Vagina (tissue), 2 donors: ENCODE measurements at places on chromosomes 16 and 17.

- DNase-seq: no peak
Measured at GRCh38 chr17:31476525-31477416, 85.3 kb downstream of the RAB11FIP4 start.

DNA sequence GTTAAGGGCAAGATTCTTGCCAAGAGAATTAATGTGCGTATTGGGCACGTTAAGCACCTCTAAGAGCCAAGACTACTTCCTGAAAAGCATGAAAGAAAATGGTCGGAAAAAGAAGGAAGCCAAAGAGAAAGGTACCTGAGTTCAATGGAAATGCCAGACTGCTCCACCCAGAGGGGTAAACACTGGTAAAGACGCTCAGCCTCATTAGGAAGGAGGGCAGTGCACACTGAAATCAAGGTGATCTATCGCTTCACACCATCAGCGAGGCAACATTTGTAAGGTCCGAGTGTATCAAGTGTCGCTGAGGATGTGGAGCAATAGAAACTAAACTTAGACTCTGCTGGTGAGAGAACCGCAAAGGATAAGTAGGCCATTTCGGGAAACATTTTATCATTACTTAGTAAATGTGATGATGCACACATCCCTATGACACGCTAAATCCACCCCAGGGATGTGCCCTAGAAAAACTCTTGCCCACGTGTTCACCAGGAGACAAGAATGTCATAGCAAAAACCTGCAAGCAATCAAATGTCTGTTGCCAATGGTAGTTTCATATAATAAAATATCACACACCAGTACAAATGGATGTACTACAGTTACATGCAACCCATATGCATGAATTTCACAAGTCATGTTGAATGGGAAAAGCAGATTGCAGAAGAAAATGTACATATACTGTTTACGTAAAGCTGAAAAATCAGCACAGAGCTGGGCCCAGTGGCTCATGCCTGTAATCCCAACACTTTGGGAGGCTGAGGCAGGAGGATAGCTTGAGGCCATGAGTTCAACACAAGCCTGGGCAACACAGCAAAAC lies 23.6 kb downstream of the CNTROB start:
- no peak for DNase-seq

DNA sequence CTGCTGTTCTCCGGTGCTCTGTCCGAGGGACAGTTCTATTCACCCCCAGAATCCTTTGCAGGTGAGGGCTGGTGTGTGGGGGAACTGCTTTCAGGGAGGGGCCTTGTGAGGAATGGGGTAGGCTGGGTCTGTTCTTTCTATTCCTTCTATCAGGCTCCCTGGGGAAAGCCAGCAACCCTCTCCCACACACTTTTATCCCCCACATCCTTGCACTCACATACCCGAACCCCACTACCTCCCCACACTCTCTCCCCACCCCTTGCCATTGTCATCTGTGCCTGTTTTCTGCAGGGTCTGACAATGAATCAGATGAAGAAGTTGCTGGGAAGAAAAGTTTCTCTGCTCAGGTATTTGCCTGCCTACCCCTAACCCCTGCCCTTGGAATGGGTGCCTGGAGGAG lies 6.4 kb upstream of the TCAP start:
- DNase-seq: no peak

DNA sequence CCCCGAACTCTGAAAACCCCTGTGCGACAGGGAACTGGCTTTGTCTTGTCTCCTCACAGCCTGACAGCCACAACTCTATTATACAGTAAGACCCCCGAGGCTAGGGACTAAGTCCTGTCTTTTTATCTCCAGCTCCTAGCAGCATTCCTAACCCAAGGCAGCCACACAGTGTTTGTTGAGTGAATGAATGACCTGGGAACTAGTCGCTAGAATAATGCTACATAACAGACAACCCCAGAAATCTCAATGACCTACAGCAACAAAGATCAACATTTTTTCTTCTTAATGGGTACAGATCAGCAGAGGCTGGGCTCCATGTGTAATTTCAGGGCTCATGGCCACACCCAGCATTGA lies 71.4 kb upstream of the TNRC6C start:
- no peak for DNase-seq

GRCh38 chr16:24382762-24383407 lies 126.8 kb downstream of the CACNG3 start:
- no peak for DNase-seq

DNA sequence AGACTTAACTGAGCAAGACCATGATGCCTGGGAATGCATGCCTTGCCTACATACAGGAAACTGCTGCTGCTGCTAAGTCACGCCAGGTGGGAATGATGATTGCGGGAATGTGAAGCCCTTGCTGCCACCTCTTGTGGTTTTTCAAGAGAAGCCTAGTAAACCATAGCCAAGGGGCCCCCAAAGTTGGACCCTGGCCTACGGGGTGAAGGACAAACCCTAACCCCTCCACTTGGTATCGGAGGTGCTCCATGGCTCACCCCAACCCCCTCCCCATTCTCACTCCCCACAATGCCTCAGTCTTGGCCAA lies 233.9 kb downstream of the ZNF423 start:
- no peak for DNase-seq

DNA sequence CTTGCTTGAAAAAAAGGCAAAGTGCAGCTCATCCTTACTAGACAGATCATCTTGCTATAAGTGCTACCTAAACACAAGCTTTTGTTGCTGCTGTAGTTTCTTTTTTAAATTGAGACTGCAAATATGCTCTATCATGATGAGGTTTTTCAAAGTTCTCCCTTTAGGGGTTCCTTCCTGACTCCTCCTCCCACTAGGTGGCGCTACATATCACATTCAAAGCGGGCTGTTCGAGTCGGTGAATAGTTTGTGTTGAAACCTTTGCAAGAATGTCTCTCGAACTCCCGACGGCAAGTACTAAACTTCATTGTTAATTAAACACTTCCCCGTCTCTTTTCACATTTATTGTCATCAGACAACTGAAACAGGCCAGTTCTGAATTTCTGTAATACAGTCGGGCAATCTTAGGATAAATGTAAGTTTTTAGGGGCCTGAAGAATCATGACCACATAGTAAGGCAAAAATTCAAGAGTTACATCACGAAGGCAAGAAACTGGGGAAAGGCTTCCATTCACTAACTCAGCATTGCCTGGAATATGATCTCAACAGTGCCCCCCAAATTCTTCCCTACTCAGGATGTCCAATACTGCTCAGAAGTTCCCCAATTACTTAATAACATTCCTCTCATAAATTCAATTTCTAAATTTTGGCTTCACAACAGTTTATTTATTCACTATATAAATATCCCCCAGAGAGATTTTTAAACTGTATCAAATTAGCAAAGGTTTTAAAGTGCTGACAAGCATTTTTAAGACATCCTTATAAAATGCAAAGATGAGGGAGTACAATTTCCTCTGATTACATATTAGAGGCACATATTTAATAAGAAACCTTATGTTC lies 6.7 kb downstream of the HS3ST3A1 start:
- no peak for DNase-seq

GRCh38 chr17:53353919-53354351 lies 468.8 kb upstream of the KIF2B start:
- no peak for DNase-seq

- DNase-seq: peak; percentile 93
Measured at GRCh38 chr17:57670769-57671569, 74.1 kb downstream of the CCDC182 start.

DNA sequence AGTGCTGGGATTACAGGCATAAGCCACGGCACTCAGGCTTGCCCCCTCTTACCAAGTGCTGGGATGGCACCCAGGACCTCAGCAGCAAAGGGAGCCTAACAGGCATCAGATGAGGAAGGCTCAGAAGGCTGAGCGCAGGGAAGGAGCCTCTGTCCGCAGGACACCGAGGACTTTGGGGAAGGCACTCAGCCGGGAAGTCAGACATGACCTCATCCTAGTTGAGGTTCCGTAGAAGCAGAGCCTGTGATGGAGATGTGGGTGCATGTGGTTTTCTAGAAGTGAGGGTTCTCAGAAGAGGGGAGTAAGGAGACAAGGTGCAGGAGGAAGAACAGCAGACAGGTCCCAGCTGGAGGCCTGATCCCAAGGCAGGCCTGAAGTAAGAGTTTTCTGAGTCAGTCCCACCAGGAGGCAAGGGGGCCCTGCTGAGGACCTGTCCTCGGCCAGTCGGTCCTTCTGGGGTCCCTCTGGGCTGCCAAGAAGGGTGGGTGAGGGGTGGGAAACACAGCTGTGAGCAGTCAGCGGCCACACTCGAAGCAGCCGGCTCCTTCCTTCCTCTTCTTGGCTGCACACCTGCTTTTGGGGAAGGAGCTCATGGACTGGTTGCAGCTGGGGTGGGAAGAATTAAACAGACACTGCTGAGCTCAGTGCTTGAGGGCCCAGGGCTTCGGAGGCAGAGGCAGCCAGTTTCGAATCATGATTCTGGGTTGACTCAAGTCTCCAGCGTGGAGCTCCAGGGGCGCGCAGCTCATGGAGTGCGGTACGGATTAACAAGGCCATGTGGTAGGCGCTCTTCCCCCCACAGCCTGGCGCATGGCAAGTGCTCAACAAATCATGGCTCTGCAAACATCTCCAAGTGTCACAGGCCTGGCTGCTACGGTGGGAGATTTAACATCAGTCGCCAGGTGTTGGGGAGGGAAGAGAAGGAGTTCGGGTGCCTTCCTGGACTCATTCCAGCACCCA lies 38.9 kb upstream of the SNN start:
- DNase-seq: no peak

GRCh38 chr16:23858542-23858941 lies 22.8 kb downstream of the PRKCB start:
- DNase-seq: no peak

DNA sequence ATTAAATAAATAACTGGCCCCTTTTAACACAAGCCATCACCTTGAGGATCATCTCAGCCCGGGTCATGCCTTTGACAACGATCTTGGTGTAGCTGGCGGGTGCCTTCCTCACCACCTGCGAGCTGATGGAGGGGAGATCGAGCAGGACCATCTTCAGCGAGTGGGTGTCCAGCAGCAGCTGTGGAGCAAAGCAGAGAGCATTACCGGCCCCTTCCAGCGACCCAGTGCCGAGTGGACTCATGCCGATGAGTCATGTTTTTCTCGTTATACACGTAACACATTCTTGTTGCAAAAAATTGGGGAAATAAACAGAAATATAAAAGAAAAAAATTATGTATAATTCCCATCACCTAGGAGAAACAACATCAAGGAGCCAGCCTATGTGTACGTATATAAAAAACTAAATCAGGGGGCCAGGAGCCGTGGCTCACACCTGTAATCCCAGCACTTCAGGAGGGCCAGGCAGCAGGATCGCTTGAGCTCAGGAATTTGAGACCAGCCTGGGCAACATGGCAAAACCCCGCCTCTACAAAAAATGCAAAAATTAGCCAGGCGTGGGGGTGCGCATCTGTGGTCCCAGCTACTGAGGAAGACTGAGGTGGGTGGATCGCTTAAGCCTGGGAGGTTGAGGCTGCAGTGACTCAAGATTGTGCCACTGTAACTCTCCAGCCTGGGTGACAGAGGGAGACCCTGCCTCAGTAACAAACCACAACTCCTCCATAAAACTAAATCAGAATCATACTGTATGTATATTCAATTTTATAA lies 169.1 kb upstream of the RPH3AL start:
- no peak for DNase-seq

GRCh38 chr16:79867425-79867997 lies 267.0 kb upstream of the MAF start:
- DNase-seq: no peak

- no peak for DNase-seq
Measured at GRCh38 chr16:75206749-75207451, at the start of gene CTRB2. TSS of gene CTRB2 (minus strand) at chr16:75207161. CDS start at chr16:75207141, 20 bp downstream.

GRCh38 chr17:12659500-12659899 lies 6.2 kb upstream of the MYOCD start:
- no peak for DNase-seq

DNA sequence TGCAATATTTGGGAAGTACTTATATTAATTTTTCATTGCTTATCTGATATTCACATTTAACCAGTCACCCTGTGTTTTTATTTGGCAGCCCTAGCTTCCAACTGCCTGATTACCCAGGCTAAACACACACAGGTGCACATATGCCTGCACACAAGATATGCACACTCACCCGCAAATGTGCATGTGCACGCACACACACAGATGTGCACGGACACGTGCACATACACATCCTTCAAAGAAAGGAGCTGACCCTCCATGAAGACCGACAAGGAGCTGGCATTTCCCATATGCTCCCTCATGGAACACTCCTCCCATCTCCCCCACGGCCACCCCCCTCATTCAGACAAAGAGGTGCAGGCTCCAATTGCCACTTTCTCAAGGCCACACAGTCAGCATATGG lies 242.2 kb downstream of the ENGASE start:
- DNase-seq: no peak

- no peak for DNase-seq
Measured at GRCh38 chr17:77963441-77963840, 4.9 kb downstream of the TNRC6C start.

- DNase-seq: no peak
Measured at GRCh38 chr16:1809281-1809801, 15.8 kb upstream of the IGFALS start.

GRCh38 chr17:47670064-47670463 lies 20.3 kb downstream of the KPNB1 start:
- DNase-seq: no peak

DNA sequence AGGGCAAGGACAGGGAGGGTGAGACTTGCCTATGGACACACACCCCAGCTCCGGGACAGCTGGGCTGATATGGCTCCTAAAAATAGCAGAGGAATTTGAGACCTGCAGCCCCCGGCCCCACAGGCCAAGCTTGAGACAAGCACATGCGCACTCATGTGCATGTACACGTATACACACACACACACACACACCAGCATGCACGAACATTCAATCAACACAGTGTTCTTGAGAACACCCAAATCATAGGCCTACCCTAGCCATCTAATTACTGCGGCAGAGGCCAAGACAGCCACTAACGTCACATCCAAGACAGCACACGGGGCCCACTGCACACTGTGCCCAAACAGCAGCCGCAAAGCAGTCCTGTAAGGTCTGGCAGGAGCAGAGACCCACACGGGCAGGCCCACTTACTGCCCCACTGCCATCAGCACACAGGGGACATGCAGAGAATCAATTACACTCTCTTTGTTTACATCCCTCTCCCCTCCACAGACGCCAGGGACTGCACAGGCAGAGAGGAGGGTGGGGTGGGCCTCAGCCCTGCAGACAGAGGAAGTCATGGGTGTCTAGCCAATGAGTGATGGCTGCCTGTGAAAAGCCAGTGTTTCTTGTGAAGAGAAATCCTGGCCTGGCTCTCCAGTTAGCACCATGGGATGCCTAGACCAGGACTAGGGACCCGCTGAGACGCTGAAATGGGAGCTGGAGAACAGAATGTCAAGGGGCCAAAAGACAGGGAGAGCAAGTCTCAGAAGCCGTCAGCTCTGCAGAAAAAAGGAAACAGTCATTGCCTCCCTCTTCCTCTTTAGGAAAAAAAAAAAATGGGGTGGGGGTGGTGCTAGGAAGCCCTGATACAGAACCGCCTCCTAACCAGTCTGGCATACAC lies 39.3 kb downstream of the MYO18A start:
- DNase-seq: no peak

GRCh38 chr16:53821487-53821886 lies 117.5 kb downstream of the FTO start:
- no peak for DNase-seq

GRCh38 chr17:81046132-81046769 lies 11.3 kb downstream of the BAIAP2 start:
- no peak for DNase-seq
